ENCODE measurements at places on chromosomes 3 and 15.

- DNase-seq, result no peak
Observed at GRCh38 chr3:30649572-30650318, 43.3 kb downstream of the TGFBR2 start.

DNA sequence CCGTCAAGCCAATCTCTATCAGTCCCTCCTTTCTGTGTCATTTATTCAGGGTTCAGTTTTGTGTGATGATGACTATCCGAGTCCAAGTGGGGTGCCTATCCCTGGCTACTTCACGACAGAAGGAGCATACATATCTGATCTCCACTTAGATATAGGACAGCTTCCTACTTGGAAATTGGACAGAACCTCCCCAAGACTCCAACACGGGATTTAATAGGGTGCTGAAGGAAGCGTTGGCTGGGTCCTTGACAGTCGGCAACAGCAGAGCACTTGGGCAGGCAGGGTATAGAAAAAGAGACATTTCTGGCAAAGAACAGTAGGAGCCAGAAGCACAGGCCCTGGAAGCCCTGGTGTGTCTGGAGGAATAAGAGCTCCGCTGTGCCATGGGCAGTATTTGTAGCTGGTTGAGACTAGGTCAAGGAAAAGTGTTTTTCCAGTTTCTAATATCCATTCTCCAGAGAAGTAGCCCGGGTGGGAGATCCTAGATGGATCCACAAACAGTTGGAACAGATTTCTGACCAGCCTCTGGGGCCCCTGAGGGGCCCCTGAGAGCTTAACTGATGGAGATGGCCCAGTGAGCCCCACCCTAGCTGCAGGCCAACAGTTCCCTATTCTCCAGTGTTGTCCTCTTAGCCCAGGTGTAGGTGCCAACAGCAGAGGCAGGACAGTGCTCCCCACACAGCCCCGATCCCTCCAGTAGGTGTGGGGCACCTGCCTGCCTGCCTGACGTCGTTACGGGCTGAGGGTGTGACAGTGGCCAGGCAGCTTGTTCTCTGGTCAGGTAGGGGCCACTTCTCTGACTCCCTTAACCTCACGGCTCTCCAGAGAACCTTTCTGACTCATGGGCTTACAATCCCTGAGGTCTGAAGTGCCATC lies 130.8 kb downstream of the CHCHD6 start:
- no peak for DNase-seq

- DNase-seq, result no peak
Observed at GRCh38 chr15:66682865-66683264, 19.2 kb upstream of the SMAD6 start.

DNA sequence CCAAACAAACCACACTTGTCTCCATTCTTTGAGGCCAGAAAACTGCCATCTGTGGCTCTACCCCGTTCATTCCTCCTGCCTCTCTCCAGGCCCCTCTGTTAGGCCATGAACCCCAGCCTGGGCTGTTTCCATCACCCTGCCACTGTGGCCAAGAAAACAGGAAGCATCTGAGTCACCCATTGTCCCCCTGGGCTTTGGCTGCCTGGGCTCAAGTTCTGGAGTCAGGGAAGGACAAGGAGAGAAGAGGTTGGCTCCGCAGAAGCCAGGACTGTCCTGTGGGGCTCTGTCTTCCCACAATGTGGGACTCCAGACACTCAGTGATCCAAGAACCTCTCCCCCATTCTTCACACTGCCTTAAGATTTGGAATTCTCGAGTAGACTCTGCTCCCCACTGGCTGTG lies 14.8 kb upstream of the LCTL start:
- no peak for DNase-seq

GRCh38 chr3:128872282-128872681 lies 7.1 kb upstream of the ACAD9 start:
- DNase-seq, result no peak

DNA sequence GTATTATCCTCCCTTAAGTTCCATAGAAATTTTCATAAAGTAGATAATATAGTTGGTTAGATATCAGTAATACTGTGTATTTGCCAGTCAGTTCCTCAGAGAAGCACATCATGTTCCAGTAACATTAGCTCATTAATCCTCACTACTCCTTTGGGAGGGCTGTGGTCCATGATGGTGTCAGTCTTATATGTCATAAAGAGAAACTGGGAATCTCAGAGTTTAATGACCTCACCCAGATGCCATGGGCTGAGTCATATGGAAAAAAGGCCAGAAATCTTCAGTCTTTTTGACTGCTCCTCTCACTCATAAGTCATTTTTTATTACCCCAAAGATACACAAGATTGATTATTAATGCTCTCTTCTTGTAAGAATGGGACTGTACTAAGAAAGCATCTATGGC lies 188.6 kb downstream of the CHL1 start:
- no peak for DNase-seq

DNA sequence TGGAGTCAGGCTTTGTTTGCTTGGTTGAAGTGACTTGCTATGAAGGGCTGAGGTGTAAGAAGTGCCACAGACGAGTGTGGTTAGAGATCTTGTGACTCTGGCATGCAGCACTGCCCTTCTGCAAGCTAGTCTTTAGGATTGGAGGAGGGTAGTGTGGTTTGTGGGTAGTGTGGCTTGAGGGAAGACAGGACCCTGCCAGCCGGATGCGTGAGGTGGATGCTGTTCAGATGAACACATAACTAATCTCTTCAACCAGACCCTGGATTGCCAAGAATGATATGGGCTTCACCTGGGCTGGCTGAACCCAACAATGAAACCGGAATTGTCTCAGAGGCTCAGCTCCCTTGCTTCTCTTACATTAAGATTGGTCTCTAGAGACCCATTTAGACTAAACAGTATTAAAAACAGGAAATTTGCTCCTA lies 32.7 kb downstream of the STARD9 start:
- DNase-seq, result peak; percentile 56

GRCh38 chr3:146222204-146223046 lies 28.5 kb downstream of the PLSCR4 start:
- DNase-seq, result no peak

DNA sequence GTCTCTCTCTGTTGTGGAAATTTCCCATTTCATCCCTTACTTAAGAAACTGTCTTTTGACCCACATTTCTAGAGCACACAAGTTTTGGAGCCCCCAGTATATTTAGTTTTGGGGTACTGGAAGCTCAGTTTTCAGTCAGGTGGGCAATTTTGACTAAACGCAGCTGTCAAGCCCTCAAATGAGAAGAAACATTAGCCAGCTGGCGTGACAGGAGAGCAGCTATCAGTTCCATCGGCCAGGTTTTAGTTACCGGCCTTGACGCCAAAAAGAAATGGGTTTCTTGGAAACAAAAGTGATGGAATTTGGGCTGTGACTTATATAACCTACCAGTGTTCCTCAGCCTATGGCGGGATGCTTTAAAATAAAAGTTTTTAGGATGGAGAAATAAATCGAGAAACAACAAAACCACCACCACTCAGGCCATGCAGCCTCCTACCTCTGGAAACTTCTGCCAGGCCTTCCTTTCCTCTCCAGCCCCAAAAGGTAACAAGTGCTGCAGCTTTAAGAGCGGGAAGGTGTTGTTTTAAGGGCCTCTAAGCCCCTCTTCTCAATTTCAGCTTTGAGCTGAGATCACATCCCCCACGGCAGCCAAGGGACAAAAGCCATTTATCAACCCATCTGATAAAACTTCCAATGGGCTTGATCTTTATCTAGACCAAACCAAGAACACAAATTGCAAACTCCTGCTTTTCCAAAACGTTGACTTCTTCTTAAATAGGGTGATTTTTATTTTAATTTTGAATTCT lies 18.3 kb downstream of the RGMA start:
- no peak for DNase-seq

GRCh38 chr15:87618203-87618725 lies 638.3 kb downstream of the NTRK3 start:
- DNase-seq, result no peak

GRCh38 chr15:101652786-101653430 lies 727 bp upstream of the TM2D3 start:
- no peak for DNase-seq

- DNase-seq, result no peak
Observed at GRCh38 chr3:101950985-101951733, 101.8 kb downstream of the NFKBIZ start.

GRCh38 chr3:184299488-184300377 lies 692 bp downstream of the PSMD2 start:
- no peak for DNase-seq

- DNase-seq, result peak; percentile 84
Observed at GRCh38 chr15:90071220-90071807, 31.0 kb downstream of the IDH2 start.

DNA sequence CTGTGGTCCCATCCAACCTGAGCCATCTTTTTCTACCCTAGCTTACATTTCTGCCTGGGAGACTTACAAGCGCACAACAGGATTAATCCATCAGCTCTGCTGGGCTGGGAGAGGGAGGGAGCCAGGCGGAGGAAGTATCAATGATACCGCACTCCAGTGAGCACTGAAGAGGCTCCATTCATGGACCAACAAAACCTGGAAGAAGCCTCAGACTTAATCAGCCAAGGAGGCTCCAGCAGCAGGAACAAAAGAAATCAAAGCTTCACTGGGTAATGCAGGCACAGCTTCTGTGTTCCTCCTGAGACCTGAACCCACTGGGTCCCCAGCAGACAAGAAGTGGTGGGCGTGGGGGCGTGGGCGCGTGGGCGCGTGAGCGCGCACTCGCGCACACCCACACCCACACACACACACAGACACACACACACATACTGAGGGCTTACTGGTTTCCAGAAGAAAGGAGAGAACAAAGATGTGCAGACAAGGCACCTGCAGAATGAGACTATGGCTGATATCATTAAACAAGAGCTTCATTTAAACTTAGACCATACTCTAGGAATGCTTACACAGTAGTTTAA lies 87.0 kb upstream of the BOC start:
- no peak for DNase-seq

GRCh38 chr3:180335050-180335449 lies 266.9 kb upstream of the TTC14 start:
- no peak for DNase-seq

GRCh38 chr15:56040081-56041035 lies 46.9 kb upstream of the NEDD4 start:
- peak; percentile 18 for DNase-seq

DNA sequence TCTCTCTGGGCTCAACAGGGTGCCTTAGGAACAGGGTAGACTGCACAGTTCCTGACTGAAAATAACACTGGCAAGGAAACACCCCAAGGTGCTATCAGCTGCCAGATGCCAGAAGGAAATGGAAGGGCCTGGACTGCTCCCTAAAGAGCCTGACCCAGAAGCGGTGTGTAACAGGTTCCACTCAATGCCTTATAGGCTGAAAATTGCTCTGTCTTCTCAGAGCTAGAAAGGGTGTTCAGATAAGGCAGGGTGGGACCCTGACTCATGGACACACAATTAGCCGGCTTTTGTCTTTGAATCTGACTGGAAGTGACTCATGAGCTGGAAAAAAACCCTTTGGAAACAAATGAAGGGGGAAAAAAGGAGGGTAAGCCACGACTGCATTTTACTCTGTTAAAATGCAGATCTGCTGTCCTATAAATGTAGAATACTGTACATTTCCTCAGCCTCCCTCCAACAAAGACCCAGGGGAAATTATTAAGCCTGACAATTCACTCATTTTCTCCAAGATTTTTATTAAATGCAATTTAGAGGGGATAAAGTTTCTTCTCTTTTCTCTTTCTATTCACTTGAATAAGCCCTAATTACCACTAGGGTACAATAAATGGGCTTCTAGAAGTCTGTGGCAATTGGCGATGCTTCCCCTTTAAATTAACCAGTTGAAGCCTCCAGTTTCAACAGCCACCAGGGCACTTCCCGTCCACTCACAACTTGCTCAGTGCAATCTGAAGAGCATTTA lies 160.2 kb upstream of the TBL1XR1 start:
- DNase-seq, result peak; percentile 25

- no peak for DNase-seq
Observed at GRCh38 chr3:15023719-15024118, 41.4 kb downstream of the MRPS25 start.

GRCh38 chr15:64981812-64982431 lies 7.8 kb downstream of the SPG21 start:
- no peak for DNase-seq

DNA sequence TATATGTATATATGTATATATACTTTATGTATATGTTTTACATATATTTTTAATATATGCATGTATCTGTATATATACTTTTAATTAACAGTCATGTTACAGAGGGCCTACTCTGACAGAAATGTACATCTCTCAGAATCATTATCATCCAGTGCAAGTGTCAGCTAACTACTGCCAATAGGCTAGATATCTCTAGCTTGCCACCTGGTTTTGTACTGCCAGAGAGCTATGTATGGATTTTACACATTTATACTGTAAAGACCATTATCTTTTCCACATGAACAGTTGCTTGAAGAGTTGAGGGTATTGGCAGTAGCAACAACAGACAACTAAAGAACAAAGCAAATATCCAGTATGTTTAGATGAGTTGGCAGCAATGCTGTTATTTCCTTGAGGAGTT lies 99.7 kb upstream of the VGLL3 start:
- DNase-seq, result no peak

- DNase-seq, result no peak
Observed at GRCh38 chr3:53773611-53774368, 72.4 kb downstream of the CHDH start.

DNA sequence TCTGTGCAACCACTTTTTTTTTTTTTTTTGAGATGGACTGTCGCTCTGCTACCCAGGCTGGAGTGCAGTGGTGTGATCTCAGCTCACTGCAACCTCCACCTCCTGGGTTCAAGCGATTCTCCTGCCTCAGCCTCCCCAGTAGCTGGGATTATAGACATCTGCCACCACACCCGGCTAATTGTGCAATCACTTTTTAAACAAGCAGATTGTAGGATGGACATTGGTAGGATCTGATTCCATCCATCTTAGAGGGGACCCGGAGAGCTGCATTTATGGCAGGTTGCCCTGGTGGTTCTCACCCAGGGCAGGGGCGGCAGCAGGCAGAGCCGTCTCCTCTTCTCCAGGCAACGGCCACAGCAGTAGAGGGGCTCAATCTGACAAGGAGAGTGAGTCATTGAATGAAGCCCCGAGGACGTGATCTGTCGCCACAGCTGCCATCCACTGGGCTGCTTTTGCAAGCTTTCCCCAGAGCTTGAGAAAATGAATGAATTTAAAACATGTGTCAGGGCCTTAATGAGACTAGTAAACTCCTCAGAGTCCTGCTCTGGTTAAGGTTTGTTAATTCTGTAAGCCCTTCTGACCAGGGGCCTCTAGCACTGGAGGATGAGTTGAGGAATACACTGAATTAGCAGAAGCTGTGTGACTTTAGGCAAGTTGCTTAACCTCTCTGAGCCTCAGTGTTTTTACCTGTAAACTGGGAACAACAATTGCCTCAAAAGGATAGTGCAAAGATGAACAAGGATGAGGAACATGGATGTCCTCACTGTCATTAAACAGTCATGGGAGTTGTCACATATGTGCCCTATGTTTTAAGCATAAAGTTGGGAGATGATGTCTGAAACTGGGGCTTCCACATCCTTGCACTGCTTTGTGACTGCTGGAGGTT lies 129.1 kb downstream of the ASB7 start:
- no peak for DNase-seq

- DNase-seq, result no peak
Observed at GRCh38 chr15:25481208-25481859, 42.5 kb upstream of the UBE3A start.

- no peak for DNase-seq
Observed at GRCh38 chr3:155843569-155843968, 10.7 kb downstream of the SLC33A1 start.

GRCh38 chr15:98996169-98996568 lies 11.4 kb downstream of the PGPEP1L start:
- DNase-seq, result no peak

All from CD4-positive, alpha-beta T cell treated with Interleukin-17A for 1 hour (primary cell).